ENCODE measurements at places on chromosomes 12 and 14.

GRCh38 chr14:32250681-32251080 lies 47.6 kb upstream of the RNU6-8 start:
- DNase-seq, result no peak

DNA sequence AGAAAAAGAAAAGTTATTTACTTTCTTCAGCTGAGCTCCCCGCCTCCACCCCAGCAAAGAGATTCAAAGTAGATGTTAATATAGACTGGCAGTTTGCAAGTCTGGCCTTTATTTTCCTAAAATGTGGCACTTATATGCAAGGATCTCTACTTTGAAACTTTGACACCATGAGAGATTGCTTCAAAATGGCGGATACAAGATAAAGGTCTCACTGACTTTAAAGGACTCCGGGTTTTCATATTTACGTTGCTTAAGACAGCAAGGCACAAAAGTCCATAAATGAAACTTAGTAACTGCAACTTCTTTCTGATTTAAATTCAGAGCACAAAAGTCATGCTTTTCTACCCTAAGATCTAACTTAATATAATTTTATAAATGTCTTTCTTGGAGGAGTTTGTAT lies 3.5 kb downstream of the OTX2 start:
- no peak for DNase-seq

DNA sequence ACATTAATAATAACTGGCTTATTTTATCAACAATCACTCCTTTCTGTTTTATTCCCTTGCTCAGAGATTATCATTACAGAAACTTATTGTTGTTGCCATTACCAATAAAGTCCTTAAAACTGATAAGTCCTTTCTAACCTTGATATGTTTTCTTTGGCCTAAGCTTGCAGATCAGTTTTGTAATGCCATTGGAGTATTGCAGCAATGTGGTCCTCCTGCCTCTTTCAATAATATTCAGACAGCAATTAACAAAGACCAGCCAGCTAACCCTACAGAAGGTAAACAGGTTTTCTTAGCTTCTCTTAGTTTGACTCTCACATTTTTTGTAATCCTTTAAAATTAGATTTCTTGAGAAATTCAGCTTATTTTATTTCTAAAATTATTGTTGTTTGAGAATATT lies 3.9 kb downstream of the MED21 start:
- DNase-seq, result no peak

DNA sequence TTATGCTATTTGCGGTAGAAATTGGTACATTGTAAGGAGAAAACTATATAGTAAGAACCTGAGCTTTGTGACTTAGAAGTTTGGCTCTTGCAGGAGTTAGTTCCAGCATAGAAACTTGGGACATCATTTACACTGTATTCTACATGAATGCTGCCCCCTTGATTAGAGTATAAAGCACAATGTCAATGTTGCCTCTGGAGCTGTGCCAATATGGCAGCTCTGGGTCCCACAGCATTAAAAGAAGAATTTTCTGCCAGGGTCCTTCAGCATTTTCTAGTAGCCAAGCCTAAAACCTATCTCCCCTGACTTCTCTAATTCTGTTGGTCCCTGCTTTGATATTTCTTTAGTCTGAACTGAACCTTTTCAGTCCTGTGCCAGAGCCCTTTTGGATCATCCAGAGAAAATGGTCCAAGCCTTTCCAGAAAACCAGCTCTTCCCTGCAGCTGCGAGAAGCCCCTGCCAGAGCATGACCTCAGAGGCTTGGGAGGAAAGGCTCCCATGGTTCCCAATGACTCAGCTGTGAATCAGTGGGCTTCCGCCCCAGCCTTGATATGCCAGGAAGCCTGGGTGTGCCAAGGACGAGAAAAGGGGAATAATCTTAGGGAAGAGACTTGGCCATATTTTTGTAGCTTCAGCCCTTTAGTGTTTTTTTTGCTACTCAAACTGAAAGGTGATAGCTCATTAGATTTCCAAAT lies 43.2 kb downstream of the PLEKHG7 start:
- peak; percentile 92 for DNase-seq

DNA sequence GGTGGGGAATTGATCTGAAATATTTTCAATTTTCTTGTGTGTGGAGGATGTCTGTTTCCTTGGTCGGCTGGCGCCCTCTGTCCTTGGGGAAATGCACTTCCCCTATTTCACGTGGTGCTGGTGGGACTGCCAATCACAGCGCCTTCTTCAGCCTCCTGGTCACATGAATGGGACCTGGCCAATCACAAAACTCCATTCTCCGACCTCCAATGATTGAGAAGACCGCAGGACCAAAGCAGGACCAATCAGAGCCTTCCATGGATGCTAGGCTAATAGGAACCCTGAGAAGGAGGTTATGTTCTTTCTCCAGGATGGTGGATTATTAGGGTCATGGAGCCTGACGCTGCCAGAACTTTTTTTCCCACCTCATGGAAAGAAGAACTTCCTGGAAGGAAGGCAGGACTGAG lies 188.7 kb downstream of the TTC8 start:
- DNase-seq, result no peak

DNA sequence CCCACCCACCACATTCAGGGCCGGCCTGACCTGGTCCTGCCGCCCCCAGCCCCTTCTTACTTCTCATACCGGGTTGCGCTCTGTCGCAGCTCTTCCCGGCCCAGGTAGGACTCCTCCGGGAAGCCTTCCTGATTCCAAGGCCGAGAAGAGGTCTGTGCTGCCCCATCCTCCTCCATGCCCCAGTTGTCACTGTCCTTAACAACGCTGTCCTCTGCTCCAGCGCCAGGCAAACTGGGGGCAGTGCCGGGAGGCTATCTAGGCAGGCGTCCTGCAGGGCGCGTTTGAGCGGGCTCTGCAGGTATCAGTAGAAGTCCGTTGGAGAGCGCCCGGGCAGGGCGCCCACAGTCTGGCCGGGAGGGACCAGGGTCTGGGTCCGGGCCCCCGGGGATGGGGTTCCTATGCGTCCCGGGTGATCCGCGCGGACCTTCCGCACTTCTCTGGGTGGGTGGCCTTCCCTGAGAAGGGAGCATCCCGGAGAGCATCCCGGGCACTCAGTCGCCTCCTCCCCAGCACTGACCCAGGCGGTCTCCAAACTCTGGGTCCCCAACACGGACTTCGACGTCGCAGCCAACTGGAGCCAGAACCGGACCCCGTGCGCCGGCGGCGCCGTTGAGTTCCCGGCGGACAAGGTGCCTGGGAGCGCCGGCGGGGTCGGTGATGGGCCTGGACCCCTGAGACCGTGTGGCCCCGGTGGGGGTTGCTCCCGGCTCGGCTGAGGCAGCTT lies 900 bp downstream of the AMN start:
- DNase-seq, result no peak

DNA sequence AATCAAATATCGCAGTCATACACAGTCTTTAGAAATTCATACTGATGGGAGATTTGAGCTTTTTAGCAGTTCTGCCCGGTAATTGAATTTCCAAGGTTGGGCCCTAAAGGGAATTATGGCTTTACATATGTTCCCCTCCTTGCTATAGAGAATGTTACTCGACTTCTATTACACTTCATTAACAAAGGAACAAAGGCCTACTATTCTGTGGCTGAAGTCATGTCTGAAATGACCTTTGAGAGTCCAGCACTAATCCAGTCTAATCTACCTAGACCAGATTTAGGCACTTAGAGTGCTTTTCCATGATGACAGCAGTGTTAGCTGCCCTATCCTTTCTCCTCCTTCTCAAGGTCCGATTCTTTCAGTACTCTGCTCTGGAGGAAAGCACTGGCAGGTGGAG lies 305.3 kb downstream of the MED13L start:
- DNase-seq, result no peak

DNA sequence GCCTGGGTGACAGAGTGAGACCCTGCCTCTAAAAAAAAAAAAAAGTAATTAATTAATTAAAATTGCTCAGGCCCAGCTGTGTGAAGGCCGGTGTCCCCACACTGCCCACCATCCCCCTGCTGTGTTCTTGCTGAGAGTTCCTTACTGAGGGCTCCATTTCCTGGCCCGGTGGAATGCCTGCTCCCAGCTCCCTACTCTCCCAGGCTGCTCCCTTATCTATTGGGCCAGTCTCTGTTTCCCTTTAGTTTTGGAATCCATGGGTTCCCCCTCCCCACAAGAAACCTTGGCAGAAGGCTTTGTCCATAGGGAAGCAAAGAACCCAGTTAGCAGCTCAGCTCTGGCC lies 19.0 kb downstream of the MLXIP start:
- no peak for DNase-seq

DNA sequence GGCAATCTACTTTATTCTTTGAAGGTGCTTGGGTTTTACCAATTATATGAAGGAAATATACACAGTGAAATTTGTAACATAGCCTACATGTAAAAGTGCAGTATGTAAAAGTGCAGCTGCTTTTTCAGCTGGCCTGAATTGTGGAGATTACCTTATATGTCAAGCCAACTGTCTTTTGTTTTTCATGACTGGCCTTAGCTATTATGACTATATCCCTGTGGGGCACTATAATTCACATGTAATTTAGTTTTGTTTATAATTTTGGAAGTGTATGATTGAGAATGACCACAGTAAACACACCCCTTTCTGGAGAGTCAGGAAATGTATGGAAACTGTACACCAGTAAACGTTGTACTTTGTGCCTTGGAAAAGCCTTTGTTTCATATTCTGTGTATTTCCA lies 435.0 kb upstream of the STXBP6 start:
- DNase-seq, result no peak

- no peak for DNase-seq
These were observed 1395.1 kb downstream of the LRFN5 start for GRCh38 chr14:43001731-43002130.

- DNase-seq, result no peak
These were observed 246.1 kb upstream of the PDE3A start for GRCh38 chr12:20122274-20122673.

DNA sequence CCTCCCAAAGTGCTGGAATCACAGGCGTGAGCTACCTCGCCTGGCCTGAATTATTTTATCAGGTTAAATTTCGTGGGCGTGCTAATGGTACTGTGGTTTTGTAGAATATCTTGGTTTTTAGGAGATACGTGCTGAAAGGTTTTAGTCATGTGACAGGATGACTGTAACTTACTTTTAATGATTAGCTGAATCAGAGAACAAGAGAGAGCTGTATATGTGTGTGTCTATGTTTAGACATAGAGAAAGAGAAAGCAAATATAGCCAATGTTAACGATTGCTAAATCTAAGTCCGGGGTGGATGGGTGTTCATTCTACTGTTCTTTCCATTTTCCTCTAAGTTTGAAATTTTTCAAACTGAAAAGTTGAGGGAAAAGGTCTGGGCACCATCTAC lies 9.2 kb upstream of the PNMA1 start:
- DNase-seq, result no peak

GRCh38 chr12:1832801-1833595 lies 12.6 kb downstream of the LRTM2 start:
- DNase-seq, result peak; percentile 39

GRCh38 chr12:110345176-110345661 lies 58.3 kb downstream of the ANAPC7 start:
- DNase-seq, result no peak

DNA sequence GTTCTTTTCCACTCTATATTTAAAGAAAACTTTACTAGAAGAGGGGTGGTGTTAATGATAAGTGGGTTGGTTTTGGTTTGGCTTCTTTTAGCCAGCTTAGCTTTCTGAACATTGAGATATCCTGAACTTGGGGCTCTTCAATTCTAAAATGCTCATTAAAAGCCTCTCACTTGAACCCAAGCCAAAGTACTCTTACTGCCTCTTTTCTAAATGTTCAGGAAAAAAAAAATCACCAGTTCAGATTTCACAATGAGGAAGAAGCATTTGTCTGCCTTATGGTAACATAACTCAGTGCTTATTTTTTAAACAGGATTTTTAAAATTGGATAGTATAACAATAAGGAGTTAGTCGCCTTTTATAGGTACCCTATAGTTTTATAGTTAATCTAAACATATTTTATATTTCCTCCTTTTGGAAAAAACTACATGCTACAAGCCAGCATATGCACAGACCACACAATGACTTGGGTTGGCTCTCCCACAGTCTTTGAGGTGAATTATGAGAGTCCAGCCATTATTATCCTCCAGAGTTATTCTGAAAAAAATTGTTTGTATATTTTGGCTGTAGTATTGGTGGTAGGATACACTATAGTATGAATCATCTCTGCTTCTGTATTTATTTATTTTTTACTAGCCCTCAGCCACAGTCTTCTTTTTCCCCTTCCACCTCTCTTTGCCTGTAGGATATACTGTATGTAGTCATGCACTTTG lies 195.5 kb upstream of the TMPO start:
- DNase-seq, result no peak

DNA sequence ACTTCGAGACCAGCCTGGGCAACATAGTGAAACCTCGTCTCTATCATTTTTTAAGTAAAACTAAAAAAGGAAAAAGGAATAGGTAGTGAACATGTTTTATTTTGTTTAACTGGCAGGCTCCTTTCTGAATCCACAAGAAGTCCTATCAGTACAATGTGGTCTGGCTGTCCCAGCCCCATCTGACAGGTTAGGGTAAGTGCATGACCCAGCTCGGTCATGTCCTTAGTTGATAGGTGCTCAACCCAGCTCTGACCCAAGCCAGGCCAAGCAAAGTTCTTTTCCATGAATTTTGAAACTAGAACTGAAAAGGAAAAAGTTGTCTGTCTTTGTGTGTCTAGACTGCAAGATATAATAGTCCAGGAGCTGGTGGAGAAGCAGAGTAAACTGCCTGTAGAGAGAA lies 4.7 kb upstream of the NRDE2 start:
- DNase-seq, result no peak

GRCh38 chr12:104212516-104212915 lies 3.1 kb upstream of the TXNRD1 start:
- no peak for DNase-seq

- DNase-seq, result no peak
These were observed 217.6 kb downstream of the TMTC2 start for GRCh38 chr12:82904219-82904790.

- no peak for DNase-seq
These were observed 30.8 kb downstream of the CACNA1C start for GRCh38 chr12:2083561-2083960.

GRCh38 chr14:92360651-92361370 lies 37.8 kb downstream of the SLC24A4 start:
- no peak for DNase-seq

GRCh38 chr14:26163761-26164160 lies 434.1 kb downstream of the NOVA1 start:
- DNase-seq, result no peak

GRCh38 chr12:46221255-46222128 lies 47.4 kb downstream of the SLC38A1 start:
- DNase-seq, result no peak

DNA sequence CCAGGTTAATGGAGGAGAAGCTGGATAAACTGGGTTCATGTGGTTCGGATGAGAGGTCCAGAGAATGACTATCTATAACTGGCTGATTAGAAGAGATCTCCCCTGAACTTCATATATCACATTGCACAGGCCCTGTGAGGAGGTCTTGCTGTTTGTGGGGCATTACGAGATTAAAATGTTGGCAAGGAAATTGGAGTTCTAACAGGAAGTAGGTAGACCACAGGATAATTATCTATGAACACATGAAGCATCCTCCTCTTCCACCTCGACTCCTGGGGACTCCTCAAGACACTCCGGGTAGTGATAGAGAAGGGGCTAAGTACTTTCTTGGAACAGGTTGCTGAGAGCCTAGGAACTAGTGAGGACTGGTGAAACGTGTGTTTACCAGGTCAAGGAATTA lies 418.8 kb downstream of the KCNH5 start:
- no peak for DNase-seq
